Fibroblast of skin of left quadriceps (primary cell): ENCODE measurements at places on chromosomes 1 and 21.
A peak's percentile ranks its signal among the peaks of the same experiment; 100 is the strongest.

- no peak for DNase-seq
Observed at GRCh38 chr1:241715956-241716355, 63.9 kb downstream of the WDR64 start.

DNA sequence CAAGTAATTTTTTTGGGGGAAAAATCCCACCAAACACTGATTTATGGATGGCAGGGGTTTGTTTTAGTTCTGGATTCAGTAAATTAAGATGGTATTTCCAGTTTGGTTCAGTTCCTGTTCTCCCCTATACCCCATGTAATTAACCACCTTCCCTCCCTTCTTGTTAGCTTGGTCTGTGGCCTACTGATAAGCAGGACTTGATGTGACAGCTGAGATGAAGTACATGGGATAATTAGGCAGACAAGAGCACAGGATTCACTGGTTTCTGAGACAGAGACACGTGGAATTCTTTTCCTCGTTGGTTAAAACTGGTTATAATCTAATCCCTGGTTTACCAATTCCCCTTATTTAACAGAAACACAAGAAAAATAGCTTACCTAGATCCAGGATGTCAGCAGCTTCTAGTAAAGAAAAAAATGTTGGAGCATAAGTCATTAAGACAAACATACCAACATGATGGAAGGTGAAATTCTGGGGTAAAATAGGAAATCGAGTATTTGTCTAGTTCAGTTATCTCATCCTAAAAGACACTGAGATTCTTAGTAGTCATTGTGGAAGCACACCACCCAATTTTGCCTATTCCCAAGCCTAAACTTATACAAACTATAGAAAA lies 81.5 kb downstream of the SCMH1 start:
- DNase-seq = no peak

GRCh38 chr1:89611721-89612120 lies 21.2 kb upstream of the LRRC8C start:
- DNase-seq = no peak

GRCh38 chr1:16724718-16725438 lies 15.4 kb upstream of the RNU1-4 start:
- no peak for DNase-seq

DNA sequence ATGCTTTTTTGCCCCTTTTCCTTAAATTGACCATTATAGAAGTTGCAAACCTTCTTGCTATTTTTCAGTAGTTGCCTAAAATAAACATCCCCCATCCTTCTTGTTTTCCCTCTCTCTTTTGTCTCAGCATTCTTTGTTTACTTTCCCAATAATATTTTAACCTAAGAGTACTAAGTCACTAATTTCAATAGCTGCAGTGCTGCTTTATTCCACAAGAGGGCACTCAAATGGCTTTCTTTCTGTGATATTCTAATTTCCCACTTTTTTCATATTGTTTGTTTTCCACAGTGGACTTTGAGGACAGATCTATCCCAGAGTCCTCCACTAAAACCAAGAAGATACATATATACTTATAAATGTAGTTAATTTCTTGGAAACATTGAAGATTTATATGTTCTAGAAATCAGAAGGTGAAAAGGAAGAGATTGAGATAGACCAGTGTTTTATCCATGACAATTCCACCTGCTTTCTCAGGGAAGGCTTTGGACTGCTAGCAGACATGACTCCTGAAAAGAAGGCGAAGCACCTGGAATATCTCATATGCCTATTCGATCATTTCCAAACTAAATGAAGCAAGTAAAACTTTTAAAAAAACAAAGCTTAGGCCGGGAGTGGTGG lies 104.8 kb upstream of the GRIK1 start:
- peak; percentile 5 for DNase-seq

DNA sequence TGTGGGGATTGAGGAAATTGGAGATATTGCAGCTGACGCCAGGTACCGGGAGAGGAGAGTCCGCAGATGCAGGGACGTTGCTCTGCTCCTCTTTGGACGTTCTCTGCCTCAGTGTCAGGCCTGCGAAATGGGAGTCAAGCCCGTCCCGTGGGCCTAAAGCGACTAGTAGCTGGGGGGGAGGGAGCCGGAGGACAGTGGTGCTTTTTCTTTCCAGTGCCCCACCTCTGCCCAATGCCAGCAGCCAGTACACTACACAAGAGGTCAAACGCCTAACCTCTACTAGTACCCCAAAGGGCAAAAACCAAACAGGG lies 413.6 kb upstream of the ESRRG start:
- DNase-seq = no peak
